ENCODE measurements at places on chromosomes 1 and 21.

- no peak for DNase-seq
Observed at GRCh38 chr1:69747207-69747606, 179.5 kb downstream of the LRRC7 start.

GRCh38 chr1:39635205-39635870 lies 4.1 kb downstream of the HEYL start:
- no peak for DNase-seq

DNA sequence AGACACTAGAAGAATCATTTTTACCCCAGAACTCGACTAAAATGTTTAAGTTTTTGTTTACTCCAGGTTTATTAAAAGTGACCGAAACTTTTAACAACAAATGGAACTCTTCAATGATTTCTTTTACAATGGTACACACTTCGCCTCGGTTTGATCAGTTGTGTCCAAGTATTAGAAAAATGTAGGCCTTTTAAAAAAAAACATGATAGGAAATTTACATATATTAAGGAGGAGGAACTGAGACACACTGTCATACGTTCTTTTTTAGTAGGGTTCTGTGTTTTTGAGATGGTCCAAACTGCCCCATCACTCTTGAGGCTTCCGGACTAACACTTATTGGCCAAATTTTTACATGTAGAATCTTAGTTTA lies 1.3 kb downstream of the PRDM2 start:
- peak; percentile 44 for DNase-seq

GRCh38 chr1:113452921-113453770 lies 62.8 kb downstream of the MAGI3 start:
- DNase-seq = peak; percentile 21

DNA sequence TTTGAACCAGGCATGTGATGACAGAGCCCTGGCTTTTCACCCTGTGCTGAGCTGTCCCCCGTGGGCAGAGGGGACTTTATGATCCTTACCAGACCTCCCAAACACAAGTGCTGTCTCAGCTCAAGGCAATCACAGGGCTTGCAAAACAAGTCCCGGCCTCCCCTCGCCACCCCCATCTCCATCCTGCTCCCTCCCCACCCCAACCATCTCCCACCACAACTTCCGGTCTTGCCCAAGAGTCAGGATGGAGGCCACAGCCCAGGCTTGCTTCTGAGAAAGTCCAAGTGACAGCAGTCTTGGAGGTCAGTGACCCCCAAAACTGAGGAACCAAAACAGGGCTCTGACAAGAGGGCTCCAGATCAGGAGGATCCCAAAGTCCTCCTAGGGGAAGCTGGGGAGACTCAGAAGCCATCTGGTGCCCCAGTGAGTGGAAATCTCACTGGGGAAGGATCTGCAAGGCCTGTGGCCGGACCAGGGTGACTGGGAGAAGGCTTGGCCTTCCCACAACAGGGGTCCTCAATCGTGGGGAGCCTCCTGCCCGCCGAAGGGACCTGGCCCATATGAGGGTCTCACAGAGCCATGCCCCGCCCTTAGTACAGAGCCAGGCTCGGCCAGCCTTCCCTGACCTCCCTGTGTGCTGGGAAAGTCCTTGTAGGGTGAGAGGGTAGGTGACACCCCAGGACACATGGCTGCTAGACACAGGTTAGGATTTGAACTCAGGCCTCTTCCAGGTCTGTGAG lies 4.5 kb upstream of the SDC3 start:
- no peak for DNase-seq

DNA sequence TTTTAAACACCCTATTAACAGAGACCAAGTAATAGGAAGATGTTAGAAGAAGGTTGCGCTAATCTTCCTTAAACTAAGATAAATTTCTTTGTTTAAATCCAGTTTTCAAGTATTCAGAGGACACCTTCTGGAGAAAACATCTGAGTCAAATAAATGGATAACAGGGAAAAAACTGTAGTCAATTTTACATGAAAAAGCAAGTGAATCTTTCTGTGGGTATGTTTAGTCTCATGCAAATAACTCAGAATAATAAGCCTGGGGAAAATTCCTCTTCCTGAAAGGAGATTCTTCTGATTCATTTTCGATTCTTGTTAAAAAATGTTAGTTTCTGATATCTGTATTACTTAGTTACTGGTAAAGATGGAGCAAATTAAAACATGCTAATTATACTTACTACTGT lies 145.5 kb downstream of the CTH start:
- DNase-seq = no peak

GRCh38 chr1:2825487-2826189 lies 24.1 kb upstream of the TTC34 start:
- no peak for DNase-seq

DNA sequence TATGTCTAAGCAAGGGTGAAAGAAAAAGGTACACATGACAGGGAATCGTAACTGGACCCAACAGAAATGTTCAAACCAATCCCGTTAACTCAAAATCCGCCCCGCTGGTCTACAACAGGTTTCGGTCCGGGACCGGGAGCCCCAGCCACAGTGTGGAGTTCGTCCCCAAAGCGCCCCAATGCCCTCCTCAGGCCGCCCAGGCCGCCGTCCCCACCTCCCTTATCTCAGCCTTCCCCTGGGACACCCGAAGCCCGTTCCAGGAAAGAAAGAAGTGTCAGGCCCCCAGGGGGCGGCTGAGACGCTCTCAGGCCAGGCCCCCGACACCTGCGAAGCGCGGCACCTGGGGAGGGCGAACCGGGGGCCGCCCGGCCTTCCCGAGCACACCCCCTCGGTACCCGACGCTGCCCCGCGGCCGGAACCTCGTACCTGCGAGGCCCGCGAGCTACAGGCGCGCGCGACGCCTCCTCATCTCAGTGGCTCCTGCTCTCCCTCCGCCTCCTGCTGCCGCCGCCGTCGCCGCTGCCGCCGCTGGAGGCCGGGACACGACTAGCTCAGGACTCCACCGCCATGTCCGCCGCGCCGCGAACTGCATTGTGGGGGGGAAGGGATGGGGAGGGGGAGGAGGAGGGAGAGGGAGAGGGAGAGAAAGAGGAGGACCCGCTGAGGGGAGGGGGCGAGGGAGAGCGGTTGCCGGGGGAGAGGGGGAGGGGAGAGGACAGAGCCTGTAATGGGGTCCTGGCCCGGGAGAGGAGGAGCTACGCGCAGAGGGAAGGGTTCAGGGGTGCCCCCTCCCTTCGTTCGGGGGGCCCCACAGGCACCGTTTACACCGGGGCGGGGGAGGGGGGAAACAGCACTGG lies at the start of gene TUT4:
TSS of gene TUT4 (minus strand) at position 588 of the 857 bp plus-strand sequence. CDS start 26,812 bp downstream, outside the sequence.
- peak; percentile 81 for DNase-seq

GRCh38 chr21:18673789-18674188 lies 270.2 kb upstream of the TMPRSS15 start:
- DNase-seq = no peak

- peak; percentile 4 for DNase-seq
Observed at GRCh38 chr1:119582801-119583200, 65.3 kb downstream of the ZNF697 start.

- DNase-seq = no peak
Observed at GRCh38 chr1:188668083-188668482, 1809.6 kb downstream of the BRINP3 start.

GRCh38 chr1:75618382-75618781 lies 7.5 kb upstream of the SLC44A5 start:
- no peak for DNase-seq

GRCh38 chr1:171754971-171755370 lies 13.1 kb upstream of the VAMP4 start:
- DNase-seq = no peak

DNA sequence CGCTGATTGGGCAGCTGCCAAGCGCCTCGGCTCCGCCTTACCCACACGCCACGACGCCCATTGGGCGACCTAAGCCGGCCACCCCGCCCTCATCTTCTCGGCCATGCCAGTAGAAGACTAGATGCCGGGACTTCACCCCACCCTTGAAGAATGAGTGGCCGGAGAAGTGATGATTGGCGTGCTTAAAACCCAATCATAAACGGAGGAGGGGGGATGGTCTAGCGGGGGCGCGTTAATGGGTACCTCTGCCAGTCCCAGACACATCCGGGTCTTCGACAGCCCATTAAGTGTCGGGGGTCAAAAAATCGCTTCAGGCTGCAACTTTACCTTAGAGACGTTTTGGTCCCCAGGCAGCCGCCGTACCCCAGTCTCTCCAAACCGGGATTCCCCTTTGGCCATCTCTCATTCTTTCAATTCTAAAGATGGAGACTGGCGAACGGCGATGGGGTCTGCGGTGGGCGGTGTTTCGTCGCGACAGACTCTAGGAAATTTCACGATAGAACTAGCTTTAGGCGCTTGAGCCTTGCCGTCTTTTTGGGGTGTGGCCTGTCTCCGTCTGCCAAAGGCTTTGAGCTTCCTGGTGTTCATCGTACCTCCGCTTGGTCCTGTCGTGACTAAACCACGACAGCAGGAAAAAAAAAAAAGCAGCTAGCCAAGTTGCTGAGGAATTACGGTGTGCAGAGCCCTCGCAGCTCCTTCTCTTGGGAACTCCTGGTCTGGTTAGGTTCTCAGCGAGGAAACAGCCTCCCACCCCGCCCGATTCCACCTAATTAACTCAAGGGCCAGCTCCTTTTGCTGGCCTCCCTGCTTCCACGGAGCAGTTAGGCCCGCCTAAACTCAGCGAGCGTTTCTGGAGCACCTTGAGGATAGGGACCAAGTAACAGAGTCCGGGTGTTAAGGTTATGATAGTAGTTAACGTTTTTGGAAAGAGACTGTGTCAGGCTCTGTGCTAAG lies at the start of gene GATAD2B:
TSS of gene GATAD2B (minus strand) at position 1 of the 954 bp plus-strand sequence. CDS start 94,625 bp downstream, outside the sequence.
- peak; percentile 100 for DNase-seq

GRCh38 chr1:87084244-87084836 lies 169.9 kb downstream of the HS2ST1 start:
- DNase-seq = peak; percentile 35

DNA sequence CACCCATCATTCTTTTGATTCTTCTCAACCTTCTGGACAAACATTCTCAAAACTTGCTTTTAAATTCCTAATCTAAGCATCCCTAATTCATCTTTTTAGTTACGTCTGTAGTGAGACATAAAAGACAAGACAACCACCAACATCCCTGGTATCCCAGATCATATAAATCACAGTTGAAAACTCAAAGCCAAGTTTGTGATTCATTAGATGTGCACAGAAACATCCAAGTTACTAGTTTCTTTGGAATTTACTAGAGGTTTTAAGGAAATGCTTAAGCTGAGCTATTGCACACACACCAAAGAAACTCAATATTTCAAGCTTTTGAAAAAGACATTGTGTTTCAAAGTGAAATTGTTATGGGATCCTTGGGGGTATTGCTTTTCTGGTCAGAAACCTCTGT lies 47.6 kb downstream of the ATP6V1G3 start:
- DNase-seq = no peak

- no peak for DNase-seq
Observed at GRCh38 chr21:35868005-35868868, 192.1 kb downstream of the SETD4 start.

DNA sequence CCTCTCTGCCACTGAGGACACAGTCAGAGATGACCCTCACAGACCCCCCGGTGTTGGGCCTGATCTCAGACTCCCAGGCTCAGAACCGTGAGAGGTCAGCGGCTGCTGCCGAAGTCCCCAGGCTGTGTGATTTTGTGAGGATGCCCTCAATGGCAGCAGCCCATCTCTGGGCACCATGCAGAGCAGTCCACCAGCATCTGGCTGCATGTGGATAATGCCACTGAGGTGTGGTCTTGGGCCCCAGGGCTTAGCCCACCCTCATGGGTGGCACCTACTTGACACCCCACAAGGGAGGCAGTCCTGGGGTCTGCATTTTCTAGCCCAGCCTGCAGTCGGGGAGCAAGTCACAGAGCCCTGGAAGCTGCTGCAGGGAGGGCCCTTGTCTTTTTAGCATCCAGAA lies 5.5 kb upstream of the ACTRT2 start:
- DNase-seq = no peak

- no peak for DNase-seq
Observed at GRCh38 chr1:16617778-16618580, 4.6 kb upstream of the NBPF1 start.

DNA sequence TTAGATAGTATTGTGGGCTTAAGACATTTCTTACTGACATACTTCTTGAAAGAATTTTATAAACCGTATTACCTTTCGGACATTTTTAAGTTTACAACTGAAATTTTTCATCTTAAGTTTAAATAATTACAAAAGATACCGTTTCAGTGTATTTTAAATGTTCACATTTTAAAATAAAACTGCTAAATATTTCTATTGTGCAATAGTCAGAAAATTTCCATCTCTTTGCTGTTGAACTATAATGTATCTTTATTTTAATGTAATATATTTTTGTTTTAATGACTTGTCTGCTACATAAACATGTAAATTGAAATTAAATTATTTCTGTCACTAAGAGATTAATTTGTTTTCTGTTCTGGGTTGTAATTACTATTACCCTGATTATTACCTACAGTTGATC lies 74.2 kb upstream of the KIAA1614 start:
- no peak for DNase-seq

- DNase-seq = no peak
Observed at GRCh38 chr1:169308313-169309039, 59.1 kb downstream of the NME7 start.

DNA sequence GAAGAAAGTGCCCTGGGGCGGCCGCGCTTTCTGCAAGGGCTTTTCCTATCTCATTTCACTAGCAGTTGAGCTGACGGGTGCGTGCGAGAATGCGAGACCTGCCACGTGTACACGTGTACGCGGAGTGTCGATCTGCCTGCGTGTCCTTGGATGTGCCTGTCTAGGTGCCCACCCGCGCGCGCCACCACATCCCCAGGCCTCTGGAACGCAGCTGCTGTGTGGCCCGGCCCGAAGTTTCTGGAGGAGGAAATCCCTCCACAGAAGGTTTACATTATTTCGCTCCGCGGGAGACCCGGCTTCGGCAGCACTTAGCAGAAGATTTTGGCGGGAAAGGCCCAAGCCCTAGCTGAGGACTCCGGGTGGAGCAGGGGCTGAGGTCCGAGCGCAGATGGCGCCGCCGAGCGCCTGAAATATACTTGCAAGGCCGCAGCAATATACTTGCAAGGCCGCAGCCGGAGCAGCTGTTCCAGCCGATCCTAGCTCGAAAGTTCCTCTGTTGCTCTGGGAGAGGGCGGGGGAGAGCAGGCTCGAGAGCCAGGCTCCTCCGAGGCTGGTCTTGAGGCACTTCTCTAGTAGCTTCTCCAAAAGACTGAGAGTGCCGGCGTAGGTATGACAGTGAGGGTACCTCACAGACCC lies 3.9 kb downstream of the TBX15 start:
- DNase-seq = no peak

DNA sequence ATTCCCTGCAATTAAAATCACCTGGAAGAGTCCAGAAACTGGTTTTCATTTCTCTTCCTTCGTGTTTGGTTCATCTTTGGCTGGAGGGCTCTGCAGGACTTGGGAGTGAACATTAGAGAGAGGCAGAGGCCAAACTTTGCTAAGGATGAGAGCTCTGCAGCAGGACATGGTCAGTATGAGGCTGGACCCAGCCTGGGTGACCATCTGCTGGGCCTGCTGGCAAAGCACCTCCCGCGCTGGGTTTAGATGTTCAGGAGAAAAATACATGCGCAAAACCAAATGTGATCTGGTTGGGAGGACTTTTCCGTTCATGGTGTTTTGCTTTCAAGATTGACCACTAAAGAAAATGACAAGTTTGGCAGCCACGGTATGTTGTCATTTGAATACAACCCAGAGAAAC lies 15.9 kb downstream of the KAZN start:
- DNase-seq = no peak

All from CD4-positive, alpha-beta T cell treated with Interleukin-12 subunit alpha and Interleukin-12 subunit beta, for 1 hour (primary cell).